CD4-positive, alpha-beta T cell treated with Interleukin-10 for 1 hour (primary cell): ENCODE measurements at places on chromosomes 16 and 17.
A peak's percentile ranks its signal among the peaks of the same experiment; 100 is the strongest.

DNA sequence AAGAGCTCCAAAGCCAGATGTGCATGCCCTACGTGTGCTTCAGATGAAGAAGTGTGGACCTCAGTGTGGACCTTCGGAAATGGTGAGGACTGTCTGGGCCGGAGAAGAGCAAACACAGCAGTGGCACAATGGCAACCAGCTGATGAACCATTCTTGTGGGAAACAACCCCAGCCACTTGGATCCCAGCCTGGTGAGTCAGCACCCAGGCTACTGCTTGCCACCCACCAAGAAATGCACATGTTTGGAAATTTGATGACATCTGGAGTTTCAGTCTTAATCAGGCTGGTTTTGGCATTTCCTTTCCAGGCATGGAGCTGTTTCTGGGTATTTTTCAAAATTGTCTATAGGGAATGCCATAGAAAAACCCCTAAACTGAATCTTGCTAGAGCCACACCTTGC lies 42.7 kb downstream of the DYNLRB2 start:
- no peak for DNase-seq

DNA sequence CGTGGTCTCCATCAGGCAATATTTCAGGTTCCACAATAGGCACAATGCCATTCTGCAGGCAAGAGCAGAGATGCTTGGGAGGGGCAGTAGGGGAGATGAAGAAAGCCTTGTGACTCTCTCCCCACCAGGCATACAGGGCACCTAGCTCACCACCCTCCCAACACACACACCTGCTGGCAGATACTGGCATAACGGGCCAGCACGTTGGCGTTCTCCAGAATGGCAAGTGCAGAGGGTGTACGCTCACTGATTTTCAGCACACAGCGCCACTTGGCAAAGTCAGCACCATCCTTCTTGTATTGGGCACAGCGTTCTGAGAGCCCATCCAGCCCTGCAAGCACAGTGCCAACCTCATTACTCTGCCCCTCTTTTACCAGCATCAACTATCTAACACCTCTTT lies 2.2 kb downstream of the ALDOC start:
- peak; percentile 32 for DNase-seq

- no peak for DNase-seq
Observed at GRCh38 chr16:76940251-76940650, 250.7 kb upstream of the MON1B start.

DNA sequence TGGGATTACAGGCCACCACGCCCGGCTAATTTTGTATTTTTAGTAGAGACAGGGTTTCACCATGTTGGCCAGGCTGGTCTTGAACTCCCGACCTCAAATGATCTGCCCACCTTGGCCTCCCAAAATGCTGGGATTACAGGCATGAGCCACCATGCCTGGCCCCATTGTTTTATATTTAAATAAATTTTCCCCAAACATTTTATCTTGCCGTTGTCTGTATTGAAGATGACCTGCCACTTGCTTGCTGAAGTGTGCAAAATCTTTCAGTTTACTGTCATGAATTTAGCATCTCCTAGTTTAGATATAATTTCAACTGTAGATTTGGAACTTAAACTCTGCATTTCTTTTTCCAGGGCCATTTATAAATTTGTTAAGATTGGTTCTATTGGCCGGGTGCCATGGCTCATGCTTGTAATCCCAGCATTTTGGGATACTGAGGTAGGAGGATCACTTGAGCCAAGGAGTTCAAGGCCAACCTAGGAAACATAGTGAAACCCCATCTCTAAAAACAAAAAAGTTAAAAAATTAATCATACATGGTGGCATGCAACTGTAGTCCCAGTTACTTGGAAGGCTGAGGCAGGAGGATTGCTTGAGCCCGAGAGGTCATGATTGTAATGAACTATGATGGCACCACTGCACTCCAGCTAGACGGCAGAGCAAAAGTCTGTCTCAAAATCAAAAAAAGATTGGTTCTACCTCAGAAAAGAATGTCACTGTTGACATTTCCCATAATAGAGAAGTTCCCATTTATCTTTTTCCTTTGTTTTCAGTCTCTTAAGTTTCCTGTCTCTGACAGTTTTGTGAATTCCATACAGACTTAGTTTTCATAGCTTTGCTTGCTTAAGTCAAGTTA lies 84.4 kb downstream of the VMP1 start:
- no peak for DNase-seq

DNA sequence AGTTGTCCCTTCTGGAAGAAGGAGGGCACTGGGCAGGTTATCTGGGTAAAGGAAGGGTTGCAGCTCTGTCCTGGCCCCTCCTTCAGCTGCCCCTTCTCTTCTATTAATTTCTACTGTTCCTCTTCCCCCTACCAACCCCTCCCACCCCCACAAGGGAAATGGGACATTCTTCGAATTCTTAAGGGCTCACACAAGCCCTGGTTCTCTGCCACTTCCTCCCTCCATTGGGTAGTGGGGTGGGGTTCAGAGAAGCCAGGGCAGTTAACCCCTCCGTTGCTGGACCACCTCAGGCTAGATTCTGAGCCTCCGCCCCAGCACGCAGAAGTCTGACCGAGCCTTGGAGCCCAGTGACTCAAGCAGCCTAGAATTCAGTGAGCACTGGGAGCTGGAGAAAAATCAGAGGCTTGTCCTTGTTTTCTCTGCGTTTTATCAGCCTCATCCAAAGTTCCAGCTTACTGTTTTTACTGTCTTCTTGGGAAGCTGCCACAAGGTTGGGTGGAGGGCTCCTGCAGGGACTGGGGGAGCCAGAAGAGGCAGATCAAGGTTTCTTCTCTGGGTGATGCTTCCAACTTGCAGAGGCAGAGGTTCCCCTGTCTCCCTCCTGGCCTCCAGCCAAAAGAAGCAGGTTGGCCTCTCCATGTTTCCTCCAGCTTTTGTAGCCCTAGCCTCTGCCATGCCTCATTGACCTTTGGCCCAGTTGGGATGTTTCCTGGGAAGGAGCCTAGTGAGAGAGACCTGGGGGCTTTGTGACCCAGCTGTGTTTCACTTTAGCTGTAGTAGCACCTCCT lies 10.2 kb downstream of the LASP1 start:
- DNase-seq = no peak

DNA sequence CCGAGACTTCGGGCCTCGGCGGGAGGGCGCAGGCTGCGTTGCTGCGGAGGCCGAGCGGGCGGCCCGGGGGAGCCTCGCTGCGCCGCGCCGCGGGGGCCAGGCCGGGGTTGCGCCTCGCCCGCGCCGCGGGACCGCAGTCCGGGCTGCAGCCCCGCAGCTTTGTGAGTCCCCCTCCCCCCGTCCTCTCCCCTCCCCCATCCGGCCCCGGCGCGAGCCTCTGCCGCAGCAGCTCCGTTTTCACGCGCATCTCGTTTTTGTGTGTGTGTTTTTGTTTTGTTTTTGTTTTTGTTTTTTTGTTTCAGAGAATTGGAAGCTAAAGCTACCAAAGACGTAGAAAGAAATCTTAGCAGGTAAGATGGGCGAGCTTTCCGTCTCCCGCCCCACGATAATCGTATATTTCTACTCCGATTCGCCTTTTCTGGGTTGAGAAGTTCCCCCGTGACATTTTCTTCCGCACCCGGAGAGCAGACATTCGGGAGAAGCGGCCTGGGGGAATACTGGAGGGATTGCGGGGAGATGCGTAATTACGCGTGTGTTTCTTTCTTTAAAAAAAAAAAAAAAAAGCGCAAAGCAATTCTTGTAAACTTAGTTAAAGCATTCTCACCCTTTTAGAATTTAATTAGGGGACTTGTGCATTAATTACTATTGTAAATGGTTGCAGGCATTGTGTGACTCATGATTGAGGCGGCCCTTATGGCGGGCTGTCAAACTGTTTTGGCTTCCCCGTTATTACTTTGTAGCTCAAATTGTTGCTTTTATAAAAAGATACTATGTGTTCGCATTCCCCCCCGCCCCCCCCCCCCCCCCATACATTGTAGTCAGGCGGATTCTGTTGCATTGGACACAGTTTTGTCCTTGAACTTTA lies 732 bp downstream of the TNRC6A start:
- peak; percentile 31 for DNase-seq

GRCh38 chr17:58412961-58413586 lies 4.3 kb downstream of the RNF43 start:
- DNase-seq = no peak

DNA sequence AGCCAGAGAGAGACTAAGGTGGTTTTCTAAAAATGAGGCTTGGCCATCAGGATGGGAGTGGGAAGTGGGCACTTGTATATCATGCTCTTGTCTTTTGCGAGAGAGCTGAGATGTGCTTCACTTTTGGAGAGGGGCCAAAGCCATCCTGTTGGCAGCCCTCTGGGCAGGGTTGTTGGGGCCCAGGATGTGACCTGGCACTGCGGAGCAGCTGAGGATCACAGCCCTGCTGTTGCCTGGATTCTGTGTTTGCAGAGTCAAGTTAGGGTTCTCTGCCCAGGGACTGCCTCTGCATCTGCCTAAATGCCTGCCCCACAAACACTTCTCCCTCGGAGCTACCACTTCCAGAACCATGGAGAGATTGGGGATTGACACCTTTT lies 71.2 kb downstream of the PLD6 start:
- DNase-seq = no peak

DNA sequence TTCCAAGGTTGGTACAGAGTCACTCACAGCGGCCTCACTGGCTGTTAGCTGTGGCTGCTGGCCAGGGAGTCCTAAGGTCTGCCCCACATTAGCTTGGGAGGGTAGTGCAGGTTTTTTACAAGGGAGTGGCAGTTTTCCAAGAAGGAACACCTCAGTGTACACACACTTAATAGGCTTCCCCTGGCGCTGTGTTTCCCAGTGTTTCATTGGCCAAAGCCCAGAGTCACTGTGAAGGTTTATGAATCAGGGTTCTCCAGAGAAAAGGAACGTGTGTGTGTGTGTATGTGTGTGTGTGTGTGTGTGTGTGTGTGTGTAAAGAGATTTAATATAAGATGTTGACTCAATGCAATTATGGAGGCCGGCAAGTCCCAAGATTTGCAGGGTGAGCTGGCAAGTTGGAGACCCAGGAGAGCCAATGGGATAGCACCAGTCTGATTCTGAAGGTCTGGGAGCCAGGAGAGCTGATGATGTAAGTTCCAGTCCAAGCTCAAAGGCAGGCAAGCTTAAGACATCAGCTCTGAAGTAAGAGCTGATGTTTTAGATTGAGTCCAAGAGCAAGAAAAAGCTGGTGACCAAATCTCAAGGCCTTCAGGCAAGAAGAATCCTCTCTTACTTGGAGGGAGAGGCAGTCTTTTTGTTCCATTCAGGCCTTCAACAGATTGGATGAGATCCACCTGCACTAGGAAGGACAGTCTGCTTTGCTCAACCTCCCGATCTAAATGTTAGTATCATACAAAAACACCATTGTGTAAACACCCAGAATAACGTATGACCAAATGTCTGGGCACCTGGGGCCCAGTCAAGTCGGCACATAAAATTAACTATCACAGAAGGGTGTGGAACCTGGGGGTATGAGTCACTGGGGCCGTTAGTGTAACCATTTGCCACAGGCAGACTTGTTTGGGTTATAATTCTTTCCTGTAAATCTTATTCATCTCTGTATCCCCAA lies 206.8 kb downstream of the PRKCA start:
- DNase-seq = peak; percentile 6

- peak; percentile 74 for DNase-seq
Observed at GRCh38 chr16:578870-579405, 9.2 kb downstream of the PIGQ start.

DNA sequence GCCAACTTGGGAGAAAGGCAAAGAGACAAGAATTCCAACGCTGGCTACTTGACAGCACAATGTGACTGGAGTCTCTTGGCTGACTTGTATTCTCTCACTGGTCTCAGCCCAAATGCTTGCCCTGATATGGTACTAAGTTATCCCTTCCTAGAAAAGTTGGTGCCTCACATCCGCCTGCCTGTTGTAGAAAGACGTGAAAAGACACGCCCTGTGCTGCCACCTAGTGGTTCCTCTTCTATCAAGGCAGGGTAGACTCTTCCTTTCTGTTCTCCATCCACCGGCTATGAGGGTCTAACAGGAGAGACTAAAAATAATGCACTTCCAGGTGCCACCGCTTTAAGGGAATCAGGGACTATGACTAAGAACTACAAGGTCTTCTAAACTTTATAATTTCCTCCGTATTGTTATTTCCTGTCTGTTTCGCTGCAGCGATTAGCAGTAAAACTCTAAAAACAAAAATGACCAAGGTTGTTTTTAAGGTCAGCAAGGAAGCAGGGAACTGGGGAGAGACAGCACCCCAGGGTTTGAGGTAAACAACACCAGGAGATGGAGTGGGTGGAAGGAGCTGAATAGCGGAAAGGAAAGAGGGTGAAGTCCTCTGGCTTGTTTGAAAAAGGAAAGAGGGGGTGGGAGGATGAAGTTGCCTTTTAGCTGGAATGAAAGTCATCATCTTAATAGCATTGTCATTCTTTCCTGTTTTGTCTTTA lies 109.5 kb downstream of the YPEL2 start:
- peak; percentile 87 for DNase-seq

DNA sequence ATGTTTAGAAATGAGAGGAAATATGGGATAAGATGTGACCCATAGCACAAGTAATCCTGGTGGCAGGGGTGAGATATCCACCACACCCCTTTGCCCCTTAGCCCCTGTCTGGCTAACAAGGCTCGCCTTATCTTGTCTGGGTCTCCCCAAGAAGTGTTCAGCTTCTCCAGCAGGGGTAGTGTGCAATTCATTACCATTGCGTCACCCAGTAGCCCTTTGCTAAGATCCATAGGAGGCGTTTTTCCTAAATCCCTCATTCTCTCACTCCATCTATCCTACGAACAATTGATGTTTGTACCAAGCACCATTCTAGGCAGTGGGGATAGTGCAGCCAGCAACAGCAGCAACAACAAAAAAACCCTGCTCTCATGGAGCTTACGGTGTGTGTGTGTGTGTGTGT lies 30.8 kb downstream of the CCDC42 start:
- DNase-seq = no peak

GRCh38 chr17:62134397-62134796 lies 69.3 kb upstream of the MED13 start:
- no peak for DNase-seq

GRCh38 chr17:41284043-41284442 lies 8.5 kb downstream of the KRTAP9-7 start:
- no peak for DNase-seq

- DNase-seq = no peak
Observed at GRCh38 chr17:75810216-75810615, 25.6 kb downstream of the UNK start.

GRCh38 chr16:27108826-27109665 lies 42.3 kb downstream of the C16orf82 start:
- no peak for DNase-seq

- no peak for DNase-seq
Observed at GRCh38 chr16:88005181-88005581, 53.9 kb downstream of the BANP start.
